IPS DF 6.9 (cell line): ENCODE measurements at places on chromosomes 11 and 22.

DNA sequence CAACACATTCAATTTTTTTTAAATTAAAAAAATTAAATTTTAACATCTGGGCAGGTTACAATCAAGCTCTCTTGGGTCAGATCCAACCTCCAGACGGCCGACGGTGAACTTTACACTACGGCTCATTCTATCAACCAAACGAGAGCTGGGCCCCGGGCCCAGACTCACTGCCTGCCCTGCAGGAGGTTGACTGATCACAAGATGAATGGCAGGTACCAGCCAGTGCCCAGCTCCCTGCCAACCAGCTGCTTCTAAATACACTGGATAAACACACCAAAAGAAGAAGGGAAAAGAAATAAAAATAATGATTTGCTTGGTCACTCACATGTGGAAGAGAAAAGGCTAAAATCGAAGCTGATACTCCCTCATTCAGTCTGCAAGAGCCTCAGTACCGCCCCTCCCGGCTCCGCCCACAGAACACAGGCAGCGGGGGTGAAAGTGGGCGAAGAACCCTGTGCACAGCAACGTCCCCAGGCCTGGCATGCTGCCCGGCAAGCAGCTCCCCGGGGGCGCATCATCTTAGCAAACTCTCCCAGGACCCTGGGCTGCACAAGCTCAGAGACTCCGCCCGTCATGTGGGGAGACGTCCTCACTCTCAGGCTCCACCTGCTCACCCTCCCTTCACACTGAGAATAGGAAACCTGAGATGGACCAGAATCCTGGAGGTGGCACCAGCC, 303.4 kb downstream of the SHANK2 start:
- no peak for DNase-seq

- no peak for DNase-seq
These were observed 39.5 kb upstream of the CUL5 start for GRCh38 chr11:107969219-107969618.

GRCh38 chr11:69472541-69473275, 8.8 kb upstream of the LINC01488 start:
- DNase-seq = no peak

- DNase-seq = no peak
These were observed 10.5 kb downstream of the TIMP3 start for GRCh38 chr22:32811788-32812545.

DNA sequence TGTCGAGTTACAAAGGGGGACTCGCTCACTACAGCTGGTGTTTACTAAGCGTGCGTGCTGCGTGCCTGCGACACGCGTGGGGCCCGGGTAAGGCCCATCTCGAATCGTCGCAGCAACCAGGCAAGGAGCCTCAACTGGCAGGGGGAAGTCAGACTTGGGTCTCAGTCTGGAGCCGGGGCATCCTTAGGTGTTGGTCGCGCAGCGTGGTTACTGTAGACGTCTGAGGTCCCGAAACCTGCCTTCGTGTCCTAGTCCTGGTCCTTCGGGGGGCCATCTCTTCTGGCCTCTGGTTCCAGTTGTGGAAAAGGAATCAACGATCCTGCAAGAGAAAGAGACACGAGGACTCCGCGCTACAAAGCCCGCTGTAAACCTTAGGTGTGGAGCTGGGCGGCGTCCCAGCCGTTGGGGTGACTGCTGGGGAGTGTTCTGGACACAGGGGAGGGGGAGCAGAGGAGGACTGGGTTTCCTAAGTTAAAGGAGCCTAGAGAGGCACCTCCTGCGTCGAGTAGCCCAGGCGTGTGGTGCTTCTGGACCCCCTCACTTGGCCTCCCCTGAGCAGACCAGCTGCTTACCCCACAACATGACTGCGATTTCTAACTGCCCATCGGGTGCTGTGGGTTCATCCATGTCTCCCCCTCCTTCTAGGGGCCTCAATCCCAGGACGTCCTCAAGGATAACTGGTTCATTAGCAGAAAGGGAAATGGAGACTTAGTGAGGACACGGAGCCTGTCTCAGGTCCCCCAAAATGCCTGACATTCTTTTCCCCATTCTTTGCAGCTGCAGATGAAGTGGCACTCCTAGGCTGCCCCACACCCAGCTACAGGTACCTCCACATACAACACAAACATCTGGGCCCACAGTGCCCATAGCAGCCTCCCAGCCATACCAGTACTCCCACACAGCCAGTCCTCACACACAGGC, 4.9 kb upstream of the WNT11 start:
- DNase-seq = no peak

DNA sequence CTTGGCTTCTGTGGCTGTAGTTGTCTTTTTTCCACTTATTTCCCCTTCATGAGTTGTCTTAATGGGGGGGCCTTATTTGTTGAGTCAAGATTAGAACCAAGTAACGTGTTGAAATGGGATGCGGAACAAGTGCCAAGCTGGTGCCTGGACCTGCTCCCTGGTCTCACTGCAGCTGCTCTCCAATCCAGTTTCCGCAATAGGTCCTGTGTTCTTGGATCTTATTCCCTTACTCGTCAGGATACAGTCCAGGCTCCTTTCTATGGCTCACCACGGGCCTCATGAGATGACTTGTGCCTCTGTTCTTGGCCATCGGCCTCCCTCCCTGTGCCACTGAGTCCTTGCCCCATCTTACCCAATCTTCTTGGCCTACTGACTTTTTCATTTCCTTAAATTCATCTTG, 159.6 kb upstream of the CADM1 start:
- no peak for DNase-seq

DNA sequence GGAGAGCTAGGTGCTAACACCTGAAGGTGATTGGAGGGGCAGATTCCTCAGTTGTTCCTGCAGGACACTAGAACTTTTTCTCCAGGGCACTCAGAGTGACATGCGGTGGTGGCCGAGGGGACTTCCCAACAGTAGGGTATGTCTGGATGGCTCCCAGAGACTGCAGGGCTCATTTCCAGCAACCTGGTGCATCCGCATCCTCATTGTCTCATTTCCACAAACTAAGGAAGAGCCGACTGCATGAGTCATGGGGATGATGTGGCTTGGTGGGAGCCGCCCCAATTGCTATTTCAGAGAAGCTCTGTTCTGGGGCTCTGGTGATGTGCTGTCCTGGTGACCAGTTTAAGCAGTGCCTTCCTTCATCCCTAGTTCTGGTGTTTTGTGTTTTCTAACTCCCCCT, 2.8 kb upstream of the ROBO4 start:
- no peak for DNase-seq

GRCh38 chr11:108793138-108793537, 128.3 kb downstream of the DDX10 start:
- no peak for DNase-seq
